NB4 (cell line): ENCODE measurements at places on chromosomes 11 and 22.

- DNase-seq, result no peak
These were observed 111.5 kb downstream of the PKNOX2 start for GRCh38 chr11:125275905-125276618.

DNA sequence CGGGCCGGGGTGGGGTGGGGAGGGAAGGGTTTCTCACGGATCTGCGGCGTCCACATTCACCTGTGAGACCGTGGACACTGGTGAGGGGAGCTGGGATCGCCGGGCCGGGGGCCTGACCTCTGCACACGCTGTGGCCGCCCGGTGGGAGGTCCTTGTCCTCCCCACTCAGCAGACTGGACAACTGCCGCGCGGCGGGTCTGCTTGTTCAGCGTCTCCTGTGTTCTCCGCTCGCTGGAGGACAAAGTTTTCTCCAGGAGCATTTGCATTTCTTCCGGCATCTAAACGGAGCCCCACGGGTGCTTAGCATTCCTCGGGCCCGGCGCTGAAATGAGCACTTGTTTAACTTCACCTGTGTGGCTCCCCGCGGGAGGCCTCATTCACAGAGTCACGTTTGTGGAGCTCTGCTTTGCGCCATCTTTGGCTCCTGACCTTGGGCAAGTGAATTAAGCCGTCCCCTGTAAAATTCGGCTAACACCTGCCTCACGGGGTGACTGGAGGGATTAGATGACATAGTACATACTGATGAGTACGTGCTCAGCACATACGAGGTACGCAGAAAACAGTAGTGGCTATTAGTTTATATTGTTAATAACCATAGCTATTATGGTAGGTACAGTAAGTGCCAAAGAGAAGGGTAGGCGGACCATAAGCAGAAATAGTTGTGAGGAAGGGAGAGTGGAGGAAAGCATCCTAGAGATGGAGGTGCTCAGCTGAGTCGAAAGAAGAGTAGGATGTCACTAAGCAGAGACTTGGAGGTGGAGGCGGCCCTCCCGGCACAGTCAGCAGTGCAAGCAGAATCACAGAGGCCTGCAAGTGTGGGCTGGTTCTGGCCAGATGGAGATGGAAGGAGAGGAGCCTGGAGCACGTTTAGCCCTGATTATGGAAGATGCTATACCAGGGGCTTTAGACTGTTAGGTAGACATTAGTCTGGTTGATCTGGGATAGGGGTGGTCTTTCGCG, 885 bp downstream of the TRMU start:
- peak; percentile 35 for DNase-seq

GRCh38 chr11:70547821-70548670, 149.7 kb downstream of the CTTN start:
- no peak for DNase-seq

DNA sequence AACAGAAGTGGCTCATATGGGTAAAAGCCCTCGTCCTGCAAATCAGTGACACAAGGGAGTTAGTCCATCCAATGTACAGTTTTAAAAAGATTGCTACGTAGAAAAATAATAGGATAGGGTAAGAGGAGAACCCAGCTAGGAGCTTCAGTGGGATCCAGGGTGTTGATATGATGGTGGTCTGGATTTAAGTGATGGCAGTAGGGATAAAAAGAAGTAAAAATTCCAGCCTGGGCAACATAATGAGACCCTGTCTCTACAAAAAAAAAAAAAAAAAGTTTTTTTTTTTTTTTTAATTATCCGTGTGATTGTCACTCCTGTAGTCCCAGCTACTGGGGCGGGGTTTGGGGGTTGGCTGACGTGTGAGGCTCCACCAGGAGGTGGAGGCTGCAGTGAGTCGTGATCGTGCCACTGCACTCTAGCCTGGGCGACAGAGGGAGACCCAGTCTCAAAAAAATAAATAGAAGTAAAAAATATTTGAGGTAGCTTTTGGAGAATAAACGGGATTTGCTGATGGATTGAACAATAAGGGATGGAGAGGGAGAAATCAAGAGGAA, 7.0 kb upstream of the L3MBTL2 start:
- DNase-seq, result peak; percentile 34

DNA sequence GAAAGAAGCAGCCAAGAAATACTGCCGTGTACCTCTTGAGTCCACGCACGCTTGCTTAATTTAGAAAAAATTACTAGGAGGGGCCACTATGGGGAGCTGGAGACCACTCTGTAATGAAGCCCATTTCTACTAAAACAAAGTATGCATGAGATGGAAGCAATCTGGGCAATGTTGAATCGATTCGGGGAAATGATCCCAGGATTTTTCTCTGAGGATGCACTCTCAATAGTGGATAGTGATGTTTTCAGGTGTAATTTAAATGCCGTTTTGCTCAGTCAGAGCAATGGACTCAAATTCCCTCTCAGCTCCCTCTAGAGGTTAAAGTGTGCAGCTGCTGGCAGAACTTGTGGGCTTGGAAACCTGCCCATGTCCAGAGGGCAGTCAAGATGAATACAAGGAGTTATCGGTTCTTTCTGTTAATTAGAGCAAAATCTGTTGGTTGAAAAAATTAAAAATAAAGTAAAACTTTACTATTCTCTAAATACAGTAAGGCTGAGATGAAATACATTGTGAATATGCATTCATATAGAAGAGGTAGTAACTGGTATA, 64.1 kb downstream of the ME3 start:
- DNase-seq, result peak; percentile 59

- no peak for DNase-seq
These were observed 51.0 kb downstream of the SYTL2 start for GRCh38 chr11:85759915-85760314.

DNA sequence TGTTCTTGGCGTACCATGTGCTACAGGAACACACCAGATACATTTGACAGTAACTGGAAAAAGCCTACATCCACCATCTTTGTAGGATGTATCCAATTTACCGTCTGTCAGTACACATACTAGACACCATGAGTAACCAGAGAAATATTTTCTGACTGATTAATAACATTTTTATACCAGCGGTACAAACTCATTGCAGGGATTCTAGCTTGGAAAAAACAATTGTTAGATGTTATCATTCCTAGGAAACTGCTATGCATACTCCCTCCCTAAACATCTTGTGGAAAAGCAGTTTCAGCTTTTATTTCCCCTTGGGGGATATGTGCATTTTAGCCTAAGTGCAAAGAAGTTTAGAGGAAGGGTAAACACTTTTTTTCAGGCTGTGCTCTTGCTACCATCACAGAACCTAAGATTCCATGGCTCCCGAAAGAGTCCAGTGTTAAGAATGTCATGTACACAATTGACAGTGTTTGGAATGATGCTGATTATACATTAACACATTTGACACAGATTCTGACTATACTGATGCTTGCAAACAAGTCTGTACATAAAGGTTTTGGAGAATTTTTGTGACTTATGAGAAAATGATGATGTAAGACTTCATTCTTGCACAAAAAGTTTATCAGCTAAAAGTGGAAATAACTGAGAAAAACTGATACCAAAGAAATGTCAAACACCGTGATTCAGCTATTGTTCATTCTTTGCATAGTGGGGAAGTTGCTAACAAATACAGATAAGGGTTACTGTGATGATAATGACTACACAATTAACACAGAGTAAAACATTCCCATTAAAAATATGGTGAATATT, 23.7 kb downstream of the NCF4 start:
- DNase-seq, result no peak

GRCh38 chr11:66429983-66430602, 8.6 kb downstream of the MRPL11 start:
- DNase-seq, result peak; percentile 81

- DNase-seq, result no peak
These were observed 27.8 kb downstream of the ANO1 start for GRCh38 chr11:70105755-70106571.

DNA sequence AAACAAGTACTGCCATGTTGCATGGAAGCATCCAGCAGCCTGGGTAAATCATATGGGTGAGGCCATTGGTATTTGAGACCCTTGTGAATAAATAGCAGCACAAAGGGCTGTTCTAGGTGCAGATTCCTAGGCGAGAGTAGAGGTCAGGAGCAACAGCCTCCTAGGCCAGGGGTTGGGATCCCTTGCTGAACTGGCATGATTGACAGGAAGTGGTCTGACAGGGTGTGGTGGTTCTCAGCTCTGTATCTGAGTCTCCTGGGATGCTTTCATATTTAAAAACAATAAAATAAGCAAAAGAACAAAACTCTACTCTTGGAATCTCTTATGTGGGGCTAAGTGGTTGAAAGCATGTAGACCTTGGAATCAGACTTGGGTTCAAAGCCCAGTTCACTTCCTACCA, 35.8 kb downstream of the INSC start:
- DNase-seq, result no peak

DNA sequence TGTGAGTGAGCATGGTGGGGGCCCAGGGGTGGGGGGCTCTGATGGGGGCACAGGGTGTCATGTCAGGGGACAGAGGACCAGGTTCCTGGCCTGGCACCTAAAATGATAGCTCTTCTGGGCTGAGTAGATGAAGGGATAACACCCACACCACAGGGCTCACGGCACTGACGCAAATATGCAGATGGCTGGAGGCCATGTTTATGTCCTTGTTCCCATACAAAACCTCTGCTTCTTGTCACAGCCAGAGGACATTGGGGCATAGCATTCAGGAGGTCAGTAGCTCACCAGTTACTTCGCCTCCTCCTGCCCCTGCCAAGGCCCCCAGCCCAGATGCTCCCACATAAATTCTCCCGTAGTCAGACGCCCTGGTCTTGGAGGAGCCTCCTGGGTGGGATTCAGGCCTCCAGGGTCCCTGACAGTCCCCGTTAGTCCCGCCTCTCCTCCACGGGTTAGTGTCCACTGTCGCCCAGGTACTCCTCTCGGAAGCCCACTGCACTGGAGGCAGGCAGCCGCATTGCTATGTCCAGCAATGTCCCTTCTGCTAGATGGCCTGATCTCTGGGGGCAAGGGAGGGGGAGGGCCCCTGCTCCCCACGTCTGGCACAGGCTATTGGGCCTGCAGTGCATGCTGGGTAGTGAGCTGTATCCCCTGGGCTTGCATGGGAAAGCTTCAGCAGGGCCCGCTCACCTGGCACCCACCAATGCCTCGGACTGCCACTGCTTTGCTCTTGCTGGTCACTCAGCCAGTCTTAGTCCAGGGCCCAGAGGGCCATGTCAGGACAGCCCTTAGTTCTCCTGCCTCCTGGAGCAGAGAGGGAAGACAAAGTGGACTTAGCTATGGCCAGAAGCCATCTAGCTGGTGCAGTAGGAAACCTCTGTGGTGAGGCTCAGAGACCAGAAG, 75.6 kb upstream of the MYOD1 start:
- DNase-seq, result no peak

DNA sequence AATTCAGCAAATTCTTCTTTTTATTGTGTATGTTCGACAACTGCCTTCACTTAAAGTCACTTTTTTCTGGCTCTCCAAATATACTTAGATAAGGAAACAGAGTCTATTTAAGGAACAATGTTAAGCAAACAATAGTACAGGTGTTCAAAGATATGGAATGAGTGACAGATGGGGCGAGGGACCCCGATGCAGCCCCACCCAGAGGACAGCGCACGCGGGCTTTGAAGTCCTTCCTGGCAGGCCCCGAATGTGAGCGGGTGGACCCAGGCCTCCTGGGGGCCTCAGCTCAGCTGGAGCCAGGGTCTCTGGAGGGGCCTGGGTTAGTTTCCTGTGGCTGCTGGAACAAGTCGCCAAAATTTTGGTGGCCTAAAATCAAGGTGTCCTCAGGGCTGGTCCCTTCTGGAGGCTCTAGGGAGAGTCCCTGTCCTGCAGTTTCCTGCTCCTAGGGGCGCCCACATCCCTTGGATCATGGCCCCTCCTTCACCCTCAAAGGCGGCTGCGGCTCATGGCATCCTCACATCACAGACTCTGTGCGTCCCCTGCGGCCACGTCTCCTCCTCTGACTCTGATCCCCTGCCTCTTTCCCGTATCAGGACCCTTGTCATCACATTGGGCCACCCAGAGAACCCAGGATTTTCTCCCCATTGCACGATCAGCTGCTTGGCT, 40.6 kb upstream of the KCNQ1OT1 start:
- no peak for DNase-seq

- no peak for DNase-seq
These were observed 18.1 kb downstream of the MRGPRG start for GRCh38 chr11:3200388-3201111.

DNA sequence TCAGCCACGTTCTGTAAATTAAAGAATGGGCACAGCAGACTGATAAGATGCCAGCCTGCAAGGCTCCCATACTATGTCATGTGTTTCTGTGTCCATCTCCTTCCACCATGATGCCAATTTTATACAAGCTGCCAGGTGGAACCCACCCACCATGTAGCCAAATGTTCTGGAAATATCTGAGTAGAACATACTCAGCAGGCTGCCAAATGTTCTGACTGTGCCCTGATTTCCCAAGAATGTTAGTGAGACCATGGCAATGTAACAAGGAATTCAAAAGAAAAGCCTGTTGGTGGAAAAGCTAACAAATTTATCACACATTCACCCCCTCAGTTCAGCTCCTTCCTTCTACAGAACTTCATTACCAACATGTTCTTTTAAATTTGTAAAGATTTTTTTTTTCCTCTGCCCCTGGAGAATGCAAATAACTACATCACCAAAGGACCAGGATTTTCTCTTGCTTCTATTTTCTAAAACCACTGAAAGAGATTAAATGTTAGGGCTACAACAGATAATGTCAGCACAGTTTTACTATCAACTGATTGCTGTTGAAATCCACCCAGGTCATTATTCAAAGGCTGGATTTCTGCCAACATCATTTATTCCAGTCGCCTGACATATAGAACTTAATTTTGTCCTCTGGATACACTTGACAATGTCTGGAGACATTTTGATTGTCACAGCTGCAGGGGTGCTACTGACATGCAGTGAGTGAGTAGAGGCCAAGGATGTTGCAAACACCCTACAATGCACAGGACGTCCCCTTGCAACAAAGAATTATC, 3.1 kb downstream of the DMC1 start:
- no peak for DNase-seq

- DNase-seq, result no peak
These were observed 22.4 kb downstream of the MICAL2 start for GRCh38 chr11:12132790-12133145.

- no peak for DNase-seq
These were observed 1905.8 kb upstream of the RAG2 start for GRCh38 chr11:38503876-38504275.

- DNase-seq, result no peak
These were observed 181.7 kb upstream of the CCDC90B start for GRCh38 chr11:83467837-83468236.

DNA sequence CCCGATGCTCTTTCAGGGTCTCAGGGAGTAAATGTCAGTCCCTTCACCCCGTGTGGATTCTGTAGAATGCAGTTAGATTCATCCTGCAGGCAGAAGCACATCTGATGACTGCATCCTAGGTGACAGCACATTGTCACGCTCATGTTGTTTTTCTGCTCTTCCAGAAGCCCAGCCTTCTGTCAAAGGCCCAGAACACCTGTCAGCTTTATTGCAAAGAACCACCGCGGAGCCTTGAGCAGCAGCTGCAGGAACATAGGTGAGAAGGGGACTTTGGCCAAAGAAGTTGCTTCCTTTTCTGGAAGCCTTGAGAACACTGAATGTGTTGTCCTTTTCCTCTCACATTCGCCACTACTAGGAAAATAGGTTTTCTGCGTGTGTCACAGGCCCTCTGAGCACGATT, 43.7 kb downstream of the PPP2R1B start:
- no peak for DNase-seq

- no peak for DNase-seq
These were observed 43.8 kb downstream of the FBLN1 start for GRCh38 chr22:45546333-45547015.

GRCh38 chr11:79610678-79611077, 169.8 kb upstream of the TENM4 start:
- no peak for DNase-seq
